MM.1S (cell line): ENCODE measurements at places on chromosomes 3 and 15.

DNA sequence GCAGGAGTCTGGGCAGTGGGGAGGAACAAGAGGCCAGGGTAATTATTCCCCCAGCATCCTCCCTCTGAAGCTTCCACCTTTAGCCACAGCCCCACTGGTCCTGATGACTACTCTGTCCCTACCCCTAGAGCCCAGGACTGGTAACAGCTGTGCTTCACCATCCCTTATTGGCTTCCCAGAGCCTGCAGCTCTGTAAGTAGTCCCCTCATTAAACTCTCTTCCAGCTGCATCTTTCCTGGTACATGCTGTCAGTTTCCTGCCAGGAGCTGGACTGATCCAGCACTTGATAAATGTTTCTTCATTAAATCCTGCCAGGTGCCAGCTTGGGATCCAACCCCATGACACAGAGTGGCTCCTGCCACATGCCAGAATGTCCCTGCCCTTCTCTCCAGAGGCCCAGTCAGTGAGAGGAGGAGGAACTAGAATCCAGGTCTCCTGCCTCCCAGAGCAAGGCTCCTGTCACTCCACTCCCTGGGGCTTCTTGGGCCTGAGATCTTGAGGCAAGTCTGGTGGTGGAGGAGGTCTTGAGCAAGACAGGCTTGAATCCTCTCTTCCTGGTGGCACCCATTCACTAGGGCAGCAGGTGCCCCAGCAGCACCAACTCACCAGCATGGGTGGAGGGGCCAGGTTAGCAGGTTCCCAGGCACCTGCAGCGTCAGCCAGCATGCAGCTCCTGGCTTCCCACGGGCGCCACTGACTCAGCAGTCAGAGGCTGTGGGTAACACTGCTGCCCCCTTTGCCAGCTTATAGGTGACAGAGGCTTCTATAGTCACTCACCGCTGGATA is 27.6 kb downstream of the FBXW12 start:
- DNase-seq = no peak

DNA sequence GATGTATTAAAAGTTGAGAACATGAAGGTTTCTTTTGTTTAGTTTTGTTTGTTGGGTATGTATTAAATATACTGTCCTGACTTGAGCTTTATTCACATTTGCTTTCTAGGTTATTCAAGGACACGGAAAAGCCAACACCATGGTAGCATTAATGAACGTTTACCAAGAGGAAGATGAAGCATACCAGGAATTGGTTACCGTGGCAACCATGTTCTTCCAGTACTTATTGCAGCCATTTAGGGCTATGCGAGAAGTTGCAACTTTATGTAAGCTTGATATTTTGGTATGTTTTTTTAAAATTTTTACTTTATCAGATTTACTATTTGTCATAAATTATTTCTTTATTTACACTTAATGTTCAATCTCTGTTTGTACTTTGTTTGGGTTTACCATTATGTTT is 3.6 kb downstream of the WHAMM start:
- no peak for DNase-seq

DNA sequence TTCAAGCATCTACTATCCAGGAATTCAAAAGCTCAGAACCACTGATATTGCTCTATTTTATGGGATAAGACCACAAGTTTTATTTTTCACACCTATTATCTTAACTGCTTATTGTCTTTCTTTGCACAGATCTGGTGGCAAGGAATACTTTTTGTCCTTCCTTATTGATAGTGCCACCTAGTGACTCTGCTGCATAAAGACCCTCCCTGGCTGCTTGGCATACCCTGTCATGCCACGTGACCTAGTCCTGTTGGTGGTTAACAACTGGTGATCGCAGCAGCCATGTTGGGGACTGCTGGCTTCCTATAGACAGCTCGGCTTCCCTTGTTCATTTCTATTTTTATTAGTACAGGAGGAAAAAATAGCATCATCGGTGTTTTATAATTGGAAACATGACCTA is 236.3 kb downstream of the MEX3B start:
- peak; percentile 72 for DNase-seq

- no peak for DNase-seq
Observed at GRCh38 chr3:178139116-178139515, 397.1 kb upstream of the KCNMB2 start.

GRCh38 chr3:30007668-30008067 is 598.7 kb upstream of the TGFBR2 start:
- no peak for DNase-seq

GRCh38 chr3:27571345-27571744 is 87.2 kb upstream of the SLC4A7 start:
- DNase-seq = no peak

DNA sequence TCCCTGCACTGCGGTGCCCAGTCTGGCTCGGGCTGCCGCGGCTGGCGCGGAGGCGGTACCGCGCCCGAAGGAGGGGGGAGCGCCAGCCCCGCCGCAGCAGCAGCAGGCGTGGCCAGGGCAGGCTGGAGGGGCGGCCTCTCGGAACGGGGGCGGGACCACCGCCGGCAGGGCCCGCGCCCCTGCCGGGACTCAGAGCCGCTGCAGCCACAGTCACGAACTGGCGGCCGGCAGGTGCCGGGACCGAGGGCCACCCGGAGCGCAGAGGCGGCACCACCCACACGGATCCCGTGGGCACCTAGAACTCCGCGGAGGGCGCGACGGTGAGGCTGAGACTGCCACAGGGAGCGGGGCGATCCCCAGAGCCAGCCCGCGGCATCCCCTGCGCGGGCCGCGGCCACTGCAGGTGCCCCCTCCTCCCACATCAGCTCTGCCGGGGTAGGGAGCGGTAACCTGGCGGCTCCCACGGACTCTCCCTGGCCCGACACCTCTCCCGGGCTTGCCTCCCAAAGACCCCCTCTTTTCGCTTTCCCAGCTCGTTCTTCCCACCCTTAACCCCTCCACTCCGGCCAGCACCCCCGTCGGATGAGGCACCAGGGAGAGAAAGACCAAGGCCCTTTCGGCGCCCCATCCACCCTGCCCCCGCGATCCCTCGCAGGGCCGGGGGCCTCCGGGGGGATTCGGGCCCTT is at the start of gene VWA5B2:
Gene VWA5B2, plus strand, starts transcription at position 192 of the 687 bp plus-strand sequence. CDS start 944 bp downstream, outside the sequence.
- peak; percentile 89 for DNase-seq

GRCh38 chr3:150303768-150304167 is 104.3 kb upstream of the TSC22D2 start:
- peak; percentile 42 for DNase-seq

DNA sequence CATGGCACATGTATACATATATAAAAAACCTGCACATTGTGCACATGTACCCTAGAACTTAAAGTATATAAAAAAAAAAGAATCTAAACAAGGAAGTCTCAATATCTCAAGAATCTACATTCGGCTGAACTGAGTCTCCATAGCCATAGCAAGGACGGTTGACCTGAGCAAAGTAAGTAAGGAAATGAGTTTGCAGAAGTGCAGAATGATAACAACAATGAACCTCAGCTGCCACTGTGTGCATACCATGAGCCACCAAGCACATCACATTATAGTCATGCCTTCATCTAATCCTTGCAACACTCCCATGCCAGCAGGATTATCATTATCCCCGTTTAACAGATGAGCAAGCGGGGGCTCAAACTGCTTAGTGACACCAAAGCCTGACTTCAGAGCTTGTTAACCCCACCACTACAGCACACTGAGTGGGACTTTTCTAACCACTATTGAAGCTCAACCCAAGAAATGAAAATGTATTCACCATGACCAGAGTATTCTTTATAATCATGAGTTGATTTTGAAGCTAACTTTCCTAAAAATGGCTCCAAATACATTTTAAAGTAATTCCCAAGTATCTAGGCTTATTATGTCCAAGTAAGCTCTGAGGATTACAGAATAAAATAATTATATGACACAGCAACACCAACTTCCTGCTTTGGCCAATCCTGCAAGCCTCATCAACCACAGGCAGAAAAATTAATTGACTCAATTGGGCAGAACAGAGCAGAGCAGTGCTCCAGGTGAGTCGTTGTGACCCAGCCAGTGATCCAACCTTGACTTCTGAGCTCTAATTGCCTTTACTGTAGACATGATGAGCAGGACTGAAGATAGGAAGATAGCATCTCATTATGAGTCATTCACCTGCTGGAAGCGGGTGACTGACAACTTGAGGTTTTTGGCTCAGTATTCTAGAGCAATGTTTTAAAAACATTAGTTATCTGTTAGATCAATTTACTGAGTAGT is 47.3 kb upstream of the IL12A start:
- no peak for DNase-seq

GRCh38 chr3:129888771-129889170 is 4.7 kb downstream of the TMCC1 start:
- DNase-seq = no peak

DNA sequence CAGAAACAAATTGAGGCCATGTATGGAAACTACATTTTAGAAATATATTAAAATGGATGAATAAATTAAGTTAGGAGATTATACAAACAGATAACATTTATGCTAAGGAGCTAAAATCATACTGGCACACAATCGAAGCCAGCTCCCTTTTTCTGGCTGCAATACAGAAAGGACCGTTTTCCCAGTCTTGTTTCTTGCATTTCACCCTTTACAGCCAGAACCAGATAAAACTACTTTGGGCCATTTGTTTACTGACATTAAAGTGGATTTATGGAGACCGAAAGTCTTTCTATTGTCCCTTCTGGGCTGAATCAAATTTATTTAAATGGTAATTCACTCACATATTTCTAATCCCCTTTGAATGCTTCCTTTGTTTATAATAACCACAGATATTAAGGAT is 50.1 kb upstream of the CNTN3 start:
- no peak for DNase-seq

DNA sequence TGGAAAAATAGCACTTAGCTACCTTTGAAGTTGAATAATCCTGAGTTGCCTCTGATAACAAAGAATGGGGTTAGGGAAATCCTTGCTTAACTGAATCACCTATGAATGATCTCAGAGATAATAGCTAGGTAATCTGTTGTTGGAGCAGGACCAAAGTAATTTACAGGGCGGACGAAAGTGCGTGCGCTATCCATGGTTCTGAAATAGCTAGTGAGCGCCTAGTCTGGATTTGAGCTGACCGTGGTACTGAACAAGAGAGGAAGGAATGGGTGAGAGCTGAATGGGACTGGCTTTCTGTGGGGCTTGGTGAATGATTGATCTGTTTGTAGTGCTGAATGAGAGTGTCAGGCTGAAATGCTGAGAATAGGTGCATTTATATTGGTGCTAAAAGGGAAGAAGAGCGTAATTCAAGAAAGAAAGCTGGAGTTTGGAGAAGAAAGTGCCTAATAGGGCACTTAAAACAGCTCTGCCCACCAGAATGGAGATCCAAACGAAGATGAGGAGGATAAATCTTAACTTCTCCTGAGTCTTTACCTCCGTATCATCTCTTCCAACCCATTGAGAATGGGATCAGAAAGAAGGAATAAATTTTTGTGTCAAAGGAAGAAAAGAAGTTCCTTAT is 10.1 kb downstream of the SCN10A start:
- DNase-seq = peak; percentile 84
